ENCODE measurements at places on chromosomes 6 and 20.

DNA sequence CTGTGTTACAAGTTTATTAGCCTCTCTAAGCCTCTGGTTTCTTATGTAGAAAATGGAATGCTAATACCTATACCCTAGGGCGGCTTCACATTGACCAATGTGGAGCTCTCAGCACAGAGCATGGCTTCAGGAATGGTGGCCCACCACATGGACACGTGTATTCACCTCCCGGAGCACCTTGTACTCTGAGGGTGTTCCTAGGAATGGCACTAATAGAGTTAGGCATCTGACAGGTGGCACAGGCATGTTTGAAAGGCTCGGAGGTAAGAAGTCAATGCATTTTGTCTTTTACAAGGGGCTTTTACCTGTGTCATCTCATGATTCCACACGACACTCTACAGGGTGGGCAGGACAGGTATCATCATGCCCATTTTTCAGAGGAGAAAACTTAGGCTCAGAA lies 5.3 kb upstream of the TGM3 start:
- DNase-seq, result no peak

DNA sequence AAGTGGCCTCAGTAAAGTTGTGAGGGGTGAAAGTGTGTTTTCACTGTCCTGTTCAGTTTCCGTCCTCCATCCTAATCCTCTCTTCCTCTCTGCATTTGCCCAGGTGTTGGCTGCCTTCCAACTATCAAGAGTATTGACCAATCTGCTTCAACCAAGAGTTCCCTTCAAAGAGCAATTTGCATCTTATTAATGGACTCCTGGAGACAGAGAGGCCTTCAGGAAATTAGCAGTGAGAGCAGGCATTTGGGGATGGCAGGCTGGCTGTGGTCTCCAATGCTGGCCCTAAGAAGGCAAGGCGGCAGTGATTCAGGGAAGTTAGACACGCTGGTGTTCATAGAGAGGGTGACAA lies 77.2 kb downstream of the GPR6 start:
- peak; percentile 13 for DNase-seq

GRCh38 chr20:17650301-17651128 lies 31.5 kb downstream of the RRBP1 start:
- DNase-seq, result no peak

GRCh38 chr20:57275813-57276212 lies 9.4 kb upstream of the BMP7 start:
- DNase-seq, result no peak

GRCh38 chr6:147023148-147023547 lies 181.1 kb upstream of the STXBP5 start:
- no peak for DNase-seq

- no peak for DNase-seq
Measured at GRCh38 chr6:3776881-3777507, 25.5 kb upstream of the PXDC1 start.

- DNase-seq, result peak; percentile 36
Measured at GRCh38 chr20:45059022-45059728, 41.8 kb downstream of the KCNS1 start.

- no peak for DNase-seq
Measured at GRCh38 chr6:147158881-147159280, 45.3 kb upstream of the STXBP5 start.
